ENCODE measurements at places on chromosomes 3 and 15. TPM values are rescaled to one million over a fixed set of nuclear protein-coding genes. Genes with fewer than 3 reads are reported as not detected.

- DNase-seq: no peak
Observed at GRCh38 chr3:24288496-24289236, 206.0 kb downstream of the THRB start.

DNA sequence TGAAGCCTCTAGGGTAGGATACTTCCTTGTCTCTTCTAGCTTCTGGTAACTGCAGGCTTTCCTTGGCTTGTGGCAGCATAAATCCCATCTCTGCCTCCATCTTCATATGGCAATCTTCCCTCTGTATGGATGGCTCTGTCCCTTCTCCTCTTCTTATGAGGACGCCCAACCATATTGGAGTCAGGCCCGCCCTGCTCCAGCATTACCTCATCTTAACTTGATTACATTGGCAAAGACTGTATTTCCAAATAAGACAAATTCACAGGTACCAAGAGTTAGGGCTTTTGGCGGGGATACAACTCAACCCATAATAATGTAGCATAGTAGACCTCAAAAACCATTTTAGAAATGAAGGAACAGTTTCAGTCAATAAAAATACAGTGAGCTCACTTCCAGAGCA is 75.4 kb downstream of the BDH1 start:
- DNase-seq: no peak

- no peak for DNase-seq
Observed at GRCh38 chr3:88611826-88612326, 462.1 kb downstream of the C3orf38 start.

GRCh38 chr3:122948408-122948807 is 79.2 kb downstream of the SEMA5B start:
- DNase-seq: no peak

DNA sequence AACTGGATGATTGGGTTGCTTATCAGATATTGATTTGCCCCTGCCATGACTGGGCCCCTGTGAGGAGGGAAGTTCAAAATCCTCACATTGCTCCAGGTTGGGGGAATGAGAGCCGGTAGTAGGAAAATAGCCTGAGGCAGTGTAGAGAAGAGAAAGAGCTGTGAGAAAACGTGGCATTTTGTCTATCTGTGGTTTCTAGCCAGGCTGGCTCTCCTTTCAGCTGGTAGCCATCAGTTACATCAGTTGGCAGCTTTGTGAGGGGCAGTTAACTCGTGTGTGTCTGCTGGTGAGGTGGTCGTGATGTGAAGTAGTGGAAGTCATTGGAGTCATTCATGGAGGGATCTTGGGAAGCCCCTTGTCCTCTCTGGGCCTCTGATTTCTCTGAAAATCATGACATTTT is 5.2 kb downstream of the ESYT3 start:
- DNase-seq: no peak

GRCh38 chr3:105843994-105844393 is 24.8 kb downstream of the CBLB start:
- DNase-seq: no peak

DNA sequence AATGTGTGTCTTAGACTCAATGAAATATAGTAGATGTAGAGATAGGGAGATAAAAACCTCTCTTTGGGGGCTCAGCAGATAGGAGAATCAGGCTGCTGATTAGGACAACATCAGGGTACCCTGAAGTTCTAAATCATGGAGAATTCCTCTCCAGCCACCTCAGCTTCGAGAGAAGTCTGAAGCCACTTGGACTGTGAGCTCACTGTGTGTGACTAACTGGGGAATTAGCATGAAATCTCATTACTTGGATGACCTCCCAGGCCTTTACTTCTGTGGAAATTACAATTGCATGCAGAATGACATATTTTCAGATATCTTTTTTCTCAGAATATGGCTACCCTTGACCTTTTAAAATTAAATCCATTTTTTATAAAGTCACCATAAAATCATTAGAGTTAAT is 128.0 kb upstream of the MRPL3 start:
- DNase-seq: no peak

DNA sequence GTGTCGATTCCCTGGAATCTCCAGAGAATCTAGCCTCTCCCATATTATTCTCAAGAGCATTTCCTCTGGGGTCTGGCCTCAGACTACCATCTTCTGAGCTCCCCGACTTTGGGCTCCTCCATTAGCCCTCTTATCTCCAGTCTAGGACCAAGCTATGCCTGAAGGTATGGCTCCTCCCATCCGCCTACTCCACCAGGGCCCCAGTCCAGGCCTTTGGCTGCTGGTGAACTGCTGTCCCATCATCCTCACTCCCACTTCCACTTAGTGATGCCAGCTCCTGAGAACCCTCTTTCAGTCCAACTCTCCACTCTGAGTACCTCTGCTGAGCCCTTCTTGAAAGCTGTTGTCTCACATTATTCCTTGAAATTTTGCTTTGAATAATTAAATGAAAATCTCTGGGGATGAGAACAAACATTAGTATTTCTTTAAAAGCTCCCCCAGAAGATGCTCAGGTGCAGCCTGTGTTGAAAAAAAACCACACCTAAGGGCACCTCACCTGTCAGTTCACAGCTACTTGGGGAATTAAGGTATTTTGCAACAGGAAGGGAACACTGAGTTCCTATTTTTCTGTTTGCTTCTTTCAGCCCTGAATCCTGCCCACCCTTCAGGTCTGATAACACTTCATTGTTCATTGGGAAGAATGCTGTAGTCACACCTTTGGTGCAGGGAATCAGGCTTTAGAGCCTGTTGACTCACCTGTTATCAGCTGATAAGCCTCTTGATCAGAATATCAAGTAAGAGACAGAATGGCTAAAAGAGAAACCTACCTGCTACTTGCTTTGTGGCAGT is 9.5 kb downstream of the CLDN18 start:
- no peak for DNase-seq

DNA sequence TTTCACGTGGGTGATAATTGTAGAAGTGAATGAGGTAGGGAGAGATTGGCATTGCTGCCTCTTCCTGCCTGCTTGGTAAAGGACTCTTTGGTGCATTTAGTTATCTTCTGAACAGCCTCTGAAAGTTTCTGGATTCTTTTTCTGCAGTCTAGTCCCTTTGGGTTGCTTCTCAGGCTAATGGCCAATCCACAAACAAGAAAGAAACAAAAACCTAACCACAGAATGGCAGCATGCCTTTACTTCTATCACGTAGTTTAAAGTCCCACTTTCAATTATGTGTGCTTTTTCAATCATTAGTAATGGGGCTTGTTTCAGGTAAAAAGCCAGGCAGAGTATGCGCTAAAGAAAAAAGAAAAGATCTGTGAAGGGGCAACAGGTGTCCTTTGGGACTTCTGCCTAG is 7.4 kb downstream of the FGF12 start:
- DNase-seq: no peak

- no peak for DNase-seq
Observed at GRCh38 chr3:123449102-123449996, 459 bp upstream of the ADCY5 start.

DNA sequence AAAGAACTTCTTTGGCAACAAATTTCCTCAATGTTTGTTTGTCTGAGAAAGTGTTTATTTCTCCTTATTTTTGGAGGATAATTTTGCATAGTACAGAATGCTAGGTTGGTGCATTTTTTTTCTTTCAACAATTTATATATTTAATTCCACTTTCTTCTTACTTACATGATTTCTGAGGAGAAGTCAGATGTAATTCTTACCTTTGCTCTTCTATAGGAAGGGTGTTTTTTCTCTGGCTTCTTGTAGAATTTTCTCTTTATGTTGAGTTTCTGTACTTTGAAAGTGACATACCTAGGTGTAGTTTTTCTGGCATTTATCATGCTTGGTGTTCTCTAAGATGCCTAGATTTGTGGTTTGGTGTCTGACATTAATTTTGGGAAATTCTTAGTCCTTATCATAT is 34.8 kb upstream of the PCOLCE2 start:
- no peak for DNase-seq

- no peak for DNase-seq
Observed at GRCh38 chr3:187212705-187213104, 15.4 kb downstream of the RTP1 start.

- peak; percentile 40 for DNase-seq
Observed at GRCh38 chr15:68651916-68652525, 73.2 kb downstream of the CORO2B start.

Gene CADM2
- 0.28 TPM for total RNA-seq

DNA sequence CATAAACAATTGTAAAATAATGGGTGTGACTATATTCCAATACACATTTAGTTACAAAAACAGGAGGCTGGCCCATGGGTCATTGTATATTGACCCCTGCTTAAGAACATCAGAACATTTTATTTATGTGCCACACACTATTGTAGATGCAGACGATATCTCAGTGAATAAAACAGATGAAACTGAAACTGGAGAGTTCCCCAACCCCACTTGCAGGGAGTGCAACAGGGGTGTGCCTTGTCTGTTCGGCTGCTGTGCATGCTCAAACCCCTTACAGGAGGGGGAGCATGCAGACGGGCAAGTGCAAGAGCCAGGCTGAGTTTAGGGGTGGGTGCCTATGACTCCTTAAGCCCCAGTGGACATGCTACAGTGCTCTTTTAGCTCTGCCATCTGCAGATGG is 509.6 kb downstream of the IGSF11 start:
- DNase-seq: no peak

Gene MKRN3
- not detected for total RNA-seq

DNA sequence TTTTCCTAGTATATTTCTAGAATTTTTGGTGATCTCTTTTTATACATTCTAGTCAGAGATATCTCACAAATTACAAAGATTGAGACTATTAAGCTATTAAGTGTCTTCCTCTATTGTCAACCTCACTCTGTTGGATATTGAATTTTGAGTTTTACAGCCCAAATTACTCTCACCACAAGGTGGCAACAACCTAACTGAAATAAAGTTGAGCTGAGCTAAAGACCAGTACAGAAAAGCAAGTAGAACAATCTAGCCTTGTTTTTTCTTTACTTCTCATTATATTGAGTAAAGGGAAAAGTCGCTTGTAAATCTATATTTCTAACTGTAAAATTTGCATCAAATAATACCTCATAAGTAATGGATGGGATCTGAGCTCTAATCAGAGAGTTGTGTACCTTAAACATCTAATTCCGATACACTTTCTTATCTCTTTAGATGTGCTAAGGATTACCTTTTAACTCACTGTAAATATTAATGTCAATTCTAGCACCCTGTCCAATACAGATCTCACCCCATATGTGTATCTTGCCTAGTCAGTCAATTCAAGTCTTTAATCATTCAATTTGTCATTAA is 13.6 kb upstream of the COMMD2 start:
- DNase-seq: no peak

Gene SH2D7
- not detected for total RNA-seq

GRCh38 chr15:94677202-94677790 is 445.9 kb downstream of the MCTP2 start:
- DNase-seq: no peak

DNA sequence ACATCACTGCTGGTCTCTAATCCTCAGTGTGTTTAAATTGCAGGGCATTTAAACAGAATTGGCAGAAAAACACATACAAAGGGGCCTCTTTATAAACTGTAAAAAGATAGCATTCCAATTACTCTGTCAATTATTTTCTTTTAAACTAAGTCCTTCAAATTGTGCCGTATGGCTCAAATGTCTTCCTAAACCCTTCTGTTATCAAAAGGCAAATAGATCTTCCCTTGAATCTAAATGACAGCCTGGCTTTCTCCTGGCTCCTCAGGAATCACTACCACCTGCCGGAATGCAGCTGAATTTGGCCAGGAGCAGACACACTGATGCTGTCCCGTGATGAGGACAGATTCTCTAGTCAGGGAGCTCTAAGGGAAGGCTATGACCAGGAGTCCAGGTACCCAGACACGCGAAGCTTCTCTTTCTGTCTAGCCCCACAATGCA is 85.6 kb downstream of the IGF2BP2 start:
- DNase-seq: no peak

Gene CGNL1
- 24.4 TPM for total RNA-seq

DNA sequence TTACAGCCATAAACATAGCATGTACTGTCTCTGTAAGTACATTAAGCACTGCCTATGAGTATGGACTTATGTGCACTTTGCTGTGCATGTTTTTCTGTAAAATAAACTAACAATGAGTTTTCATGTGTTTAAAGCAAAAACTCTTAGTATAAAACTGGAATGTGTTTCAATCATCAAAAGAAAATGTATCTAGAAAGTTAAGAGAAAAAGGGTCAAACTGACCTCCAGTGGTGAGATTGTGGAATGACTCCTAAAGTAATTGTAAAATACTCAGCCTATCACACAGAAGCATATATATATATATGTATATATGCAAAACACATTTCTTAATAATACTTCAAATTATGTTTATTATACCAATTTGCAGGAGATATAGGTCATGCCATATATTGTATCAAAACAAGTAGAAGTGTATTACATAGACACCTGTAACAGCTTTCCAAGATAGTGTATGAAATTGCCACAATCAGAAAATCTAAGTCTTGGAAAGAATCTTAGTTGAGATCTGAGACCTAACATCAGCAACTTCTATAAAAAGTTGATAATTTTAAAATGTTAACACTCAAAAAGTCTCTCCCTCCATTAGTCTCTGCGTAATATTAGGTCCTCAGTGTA is 199.6 kb downstream of the FMN1 start:
- no peak for DNase-seq

GRCh38 chr3:178588628-178589027 is 52.4 kb downstream of the KCNMB2 start:
- no peak for DNase-seq

GRCh38 chr3:36146404-36146803 is 233.9 kb upstream of the STAC start:
- DNase-seq: no peak

DNA sequence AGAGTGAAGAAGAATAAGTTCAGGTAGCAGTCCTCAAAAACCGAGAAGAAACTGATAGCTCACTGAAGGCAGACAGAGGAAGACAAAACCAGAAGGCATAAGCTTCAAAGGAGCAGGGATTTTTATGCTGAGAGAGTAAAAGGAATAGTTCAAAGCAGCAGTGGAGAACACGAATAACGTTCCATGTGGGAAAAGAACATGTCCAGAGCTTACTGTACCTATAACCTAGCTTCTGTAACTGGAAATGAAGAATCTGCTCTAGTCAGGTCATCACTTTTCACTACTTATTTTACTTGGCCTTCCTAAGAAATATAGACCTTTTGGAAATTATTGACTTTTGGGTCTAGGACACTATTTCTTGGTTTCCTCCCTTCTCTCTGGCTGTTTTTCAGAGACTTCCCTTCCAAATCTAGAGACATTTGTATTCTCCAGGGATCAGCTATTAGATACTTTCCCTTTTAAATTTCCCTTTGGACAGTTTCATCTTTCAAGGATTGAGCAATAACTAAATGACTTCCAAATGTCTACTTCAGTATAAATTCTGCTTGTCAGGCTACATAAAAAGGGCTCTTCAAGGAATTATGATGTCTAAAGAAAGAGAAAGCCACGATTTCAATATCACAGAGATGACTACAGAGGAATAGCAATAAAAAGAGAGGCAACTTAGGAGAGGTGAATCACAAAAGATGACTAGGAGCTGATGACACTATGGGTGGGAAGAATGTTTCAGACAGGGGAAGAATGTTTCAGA is 46.7 kb downstream of the UBE3A start:
- no peak for DNase-seq

DNA sequence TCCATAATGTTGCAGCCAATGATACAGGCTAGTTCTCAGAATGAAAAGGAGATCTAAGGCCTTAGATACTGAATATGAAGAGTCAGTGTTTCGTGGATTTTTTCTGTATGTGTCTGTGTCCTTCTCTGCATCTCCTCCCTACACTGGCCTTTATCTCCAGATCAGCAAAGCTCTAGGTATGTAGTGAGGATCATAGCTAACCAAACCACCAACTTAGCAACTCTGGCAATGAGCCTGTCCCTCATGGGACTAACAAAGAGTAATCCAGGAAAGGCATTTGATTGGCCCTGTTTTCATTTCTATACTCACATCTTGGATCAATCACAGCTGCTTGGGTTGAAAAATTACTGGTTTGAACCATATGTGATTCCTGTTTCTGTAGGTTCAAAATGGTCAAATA is 18.6 kb upstream of the CNTN3 start:
- DNase-seq: no peak

Gene FEZF2
- total RNA-seq: not detected
